ENCODE measurements at places on chromosomes 3 and 15.

DNA sequence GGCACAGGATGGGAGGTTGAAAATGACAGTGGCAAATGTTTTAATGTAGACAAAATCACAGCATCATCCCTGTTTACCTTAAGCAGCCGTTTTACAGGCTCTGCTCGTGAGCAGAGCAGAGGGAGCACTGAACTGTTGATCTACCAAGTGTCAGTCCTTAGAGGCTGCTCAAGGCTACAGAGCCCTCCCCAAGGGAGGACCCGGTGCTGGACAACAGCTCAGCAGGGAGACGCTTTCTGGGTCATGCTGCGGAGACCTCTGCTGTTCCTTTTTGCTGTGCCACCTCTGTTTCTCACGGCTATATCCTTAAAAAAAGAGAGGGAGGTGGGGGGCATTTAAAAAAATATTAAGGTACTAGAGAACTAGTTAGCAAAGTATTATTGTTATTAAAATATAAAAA is 400.2 kb downstream of the GABRB3 start:
- no peak for DNase-seq
- H3K27ac ChIP-seq = no peak overlapping the region
- H3K4me1 ChIP-seq = no peaks in the 10 kb centered on the region
- H3K4me3 ChIP-seq = no peak overlapping the region

DNA sequence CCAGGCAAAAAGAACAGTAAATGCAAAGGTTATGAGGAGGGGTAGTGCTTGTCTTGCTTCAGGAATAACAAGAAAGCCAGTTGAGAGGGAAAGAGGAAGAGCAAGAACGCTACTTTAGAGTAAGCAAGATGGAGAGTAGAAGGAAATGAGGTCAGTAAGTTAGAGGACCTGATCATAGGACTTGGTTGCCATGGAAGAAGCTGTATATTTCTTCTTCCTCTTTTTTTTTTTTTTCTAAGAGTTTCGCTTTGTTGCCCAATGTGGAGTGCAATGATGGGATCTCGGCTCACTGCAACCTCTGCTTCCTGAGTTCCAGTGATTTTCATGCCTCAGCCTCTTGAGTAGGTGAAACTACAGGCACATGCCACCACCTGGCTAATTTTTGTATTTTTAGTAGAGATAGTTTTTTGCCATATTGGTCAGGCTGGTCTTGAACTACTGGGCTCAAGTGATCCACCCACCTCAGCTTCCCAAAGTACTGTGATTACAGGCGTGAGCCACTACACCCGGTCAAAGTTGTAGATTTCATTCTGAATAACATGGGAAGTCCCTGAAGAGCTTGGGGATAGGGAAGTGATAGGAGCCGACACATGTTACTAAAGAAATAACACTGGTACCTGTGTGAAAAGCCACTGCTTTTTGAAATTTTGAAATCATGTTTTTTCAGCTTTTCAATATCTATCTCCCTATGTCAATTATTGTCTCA is 527.9 kb upstream of the NAALADL2 start:
- H3K4me1 ChIP-seq = no peaks in the 10 kb centered on the region
- no peak for DNase-seq

DNA sequence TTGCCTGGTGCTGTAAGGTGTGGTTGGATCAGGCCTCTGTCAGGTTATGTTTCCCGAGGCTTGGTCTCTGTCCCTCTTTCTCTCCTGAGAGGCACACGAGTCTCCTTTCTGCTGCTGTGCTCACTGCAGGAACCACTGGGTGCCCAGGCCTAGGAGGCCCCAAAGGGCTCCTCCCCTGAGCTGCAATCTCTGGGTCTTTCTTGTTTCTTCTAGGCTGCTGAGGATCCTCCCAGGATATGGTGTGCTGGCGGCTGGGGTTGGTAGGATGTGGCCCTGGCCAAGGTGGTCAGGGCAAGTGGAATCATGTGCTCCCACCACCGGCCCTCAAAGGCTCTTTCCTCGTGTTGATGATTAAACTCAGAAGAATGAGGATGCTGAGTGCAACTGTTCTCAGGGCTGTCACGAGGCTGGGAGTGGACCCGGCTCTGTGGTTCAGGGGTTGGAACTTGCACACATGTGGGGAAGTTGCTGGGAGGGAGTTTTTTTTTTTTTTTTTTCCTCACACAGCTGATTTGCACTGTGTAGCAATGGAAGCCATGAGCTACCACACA is 43.6 kb upstream of the CTSH start:
- H3K27ac ChIP-seq = peak overlapping the region; percentile 92
- H3K27me3 ChIP-seq = no peaks in the 10 kb centered on the region
- no peak for DNase-seq
- no peaks in the 10 kb centered on the region for H3K4me1 ChIP-seq
- no peak overlapping the region for H3K4me3 ChIP-seq

DNA sequence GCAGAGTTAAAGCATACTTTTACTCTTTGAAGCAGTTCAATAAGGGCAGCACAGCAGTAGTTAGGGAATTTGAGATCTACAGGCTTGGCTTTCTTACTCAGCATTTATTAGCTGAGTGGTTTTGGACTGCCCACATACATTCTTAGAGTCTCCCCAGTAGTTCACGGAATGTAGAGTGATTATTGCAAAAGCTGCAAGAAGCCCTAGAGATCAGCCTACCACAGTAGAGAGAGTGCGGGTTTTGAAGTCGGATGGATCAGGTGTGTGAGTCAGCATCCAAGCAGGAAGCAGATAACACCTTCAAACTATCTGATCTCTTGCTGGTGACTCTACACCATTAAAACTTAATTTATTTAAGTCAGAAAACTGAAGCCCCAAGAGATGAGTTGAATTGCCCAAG is 171.9 kb downstream of the SYNPR start:
- H3K27me3 ChIP-seq = no peaks in the 10 kb centered on the region
- DNase-seq = no peak
- H3K4me3 ChIP-seq = no peak overlapping the region
- no peaks in the 10 kb centered on the region for H3K36me3 ChIP-seq

- no peak for DNase-seq
- no peak overlapping the region for H3K4me3 ChIP-seq
- no peaks in the 10 kb centered on the region for H3K27me3 ChIP-seq
These were observed 76.2 kb upstream of the ADAMTS9 start for GRCh38 chr3:64763980-64764379.

GRCh38 chr3:99322551-99322950 is 315.8 kb upstream of the COL8A1 start:
- no peak overlapping the region for H3K27ac ChIP-seq
- H3K4me1 ChIP-seq = no peaks in the 10 kb centered on the region
- DNase-seq = no peak
- H3K36me3 ChIP-seq = no peaks in the 10 kb centered on the region
- no peak overlapping the region for H3K4me3 ChIP-seq

DNA sequence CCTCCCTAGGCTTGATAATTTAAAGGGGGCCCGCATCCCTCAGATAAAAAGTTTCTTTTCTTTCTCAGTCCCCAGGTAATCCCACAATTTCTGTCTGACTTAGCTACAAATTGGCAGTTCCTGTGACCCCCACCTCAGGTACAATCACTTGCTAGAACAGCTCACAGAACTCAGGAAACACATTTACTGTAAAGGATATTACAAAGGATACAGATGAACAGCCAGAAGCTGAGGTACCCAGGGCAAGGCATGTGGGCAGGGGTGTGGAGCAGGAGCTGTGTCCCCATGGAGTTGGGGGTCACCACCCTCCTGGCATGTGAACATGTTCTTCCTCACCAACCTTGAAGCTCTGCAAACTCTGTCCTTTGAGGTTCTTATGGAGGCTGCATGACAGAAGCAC is 73.8 kb downstream of the CMTM8 start:
- no peak overlapping the region for H3K27ac ChIP-seq
- H3K36me3 ChIP-seq = no peaks in the 10 kb centered on the region
- no peaks in the 10 kb centered on the region for H3K27me3 ChIP-seq
- peaks cover 6% of the 10 kb centered on the region for H3K4me1 ChIP-seq
- H3K4me3 ChIP-seq = no peak overlapping the region
